ENCODE measurements at places on chromosomes 2 and 18. TPM values are rescaled to one million over a fixed set of nuclear protein-coding genes. Genes with fewer than 3 reads are reported as not detected.
A peak's percentile ranks its signal among the peaks of the same experiment; 100 is the strongest.

Gene ZNF385B
- total RNA-seq, result 5.3 TPM

DNA sequence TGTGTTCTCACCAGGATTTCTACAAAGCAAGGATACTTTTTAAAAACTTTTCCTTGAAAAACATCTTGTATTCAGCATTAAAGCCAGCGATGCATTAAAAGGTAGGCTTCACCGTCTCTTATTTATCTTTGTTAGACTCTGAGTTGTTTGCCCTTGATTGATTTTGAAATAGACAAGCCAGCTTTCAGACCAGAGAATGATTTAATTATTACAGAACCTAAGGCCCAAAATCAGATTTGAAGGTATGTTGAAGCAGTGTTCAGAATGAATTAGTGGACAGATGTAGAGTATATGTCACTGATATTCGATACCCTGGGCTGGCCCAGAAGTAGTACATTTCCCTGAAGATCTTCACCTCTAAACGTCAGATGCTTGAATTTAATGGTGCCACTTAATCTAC, 136.4 kb downstream of the THSD7B start:
- no peak for DNase-seq

GRCh38 chr2:32902986-32903385, 43.8 kb upstream of the LTBP1 start:
- no peak for DNase-seq

Gene RETREG2
- 75.7 TPM for total RNA-seq

GRCh38 chr2:8408560-8409460, 273.0 kb upstream of the ID2 start:
- DNase-seq, result no peak

DNA sequence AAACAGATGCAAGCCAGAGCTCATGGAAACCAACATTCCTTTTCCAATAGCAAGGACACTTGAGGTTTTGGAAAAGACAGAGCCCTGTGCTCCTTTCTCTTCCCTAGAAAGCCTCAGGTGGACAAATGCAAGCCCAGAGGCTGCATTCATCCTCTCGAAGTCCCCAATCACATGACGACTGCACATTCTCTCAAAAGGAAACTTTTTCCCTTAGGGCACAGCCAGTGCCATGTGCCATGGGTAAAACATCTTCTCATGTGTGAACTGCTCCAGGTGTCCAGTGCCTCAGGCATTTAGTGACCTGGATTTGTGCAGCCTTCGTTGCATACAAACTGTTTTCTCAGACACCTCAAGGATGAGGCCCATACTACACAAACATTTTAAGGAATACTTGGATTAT, 140.7 kb downstream of the LAMA1 start:
- DNase-seq, result no peak

- no peak for DNase-seq
These were observed 44.8 kb downstream of the TCF4 start for GRCh38 chr18:55543130-55543704.

DNA sequence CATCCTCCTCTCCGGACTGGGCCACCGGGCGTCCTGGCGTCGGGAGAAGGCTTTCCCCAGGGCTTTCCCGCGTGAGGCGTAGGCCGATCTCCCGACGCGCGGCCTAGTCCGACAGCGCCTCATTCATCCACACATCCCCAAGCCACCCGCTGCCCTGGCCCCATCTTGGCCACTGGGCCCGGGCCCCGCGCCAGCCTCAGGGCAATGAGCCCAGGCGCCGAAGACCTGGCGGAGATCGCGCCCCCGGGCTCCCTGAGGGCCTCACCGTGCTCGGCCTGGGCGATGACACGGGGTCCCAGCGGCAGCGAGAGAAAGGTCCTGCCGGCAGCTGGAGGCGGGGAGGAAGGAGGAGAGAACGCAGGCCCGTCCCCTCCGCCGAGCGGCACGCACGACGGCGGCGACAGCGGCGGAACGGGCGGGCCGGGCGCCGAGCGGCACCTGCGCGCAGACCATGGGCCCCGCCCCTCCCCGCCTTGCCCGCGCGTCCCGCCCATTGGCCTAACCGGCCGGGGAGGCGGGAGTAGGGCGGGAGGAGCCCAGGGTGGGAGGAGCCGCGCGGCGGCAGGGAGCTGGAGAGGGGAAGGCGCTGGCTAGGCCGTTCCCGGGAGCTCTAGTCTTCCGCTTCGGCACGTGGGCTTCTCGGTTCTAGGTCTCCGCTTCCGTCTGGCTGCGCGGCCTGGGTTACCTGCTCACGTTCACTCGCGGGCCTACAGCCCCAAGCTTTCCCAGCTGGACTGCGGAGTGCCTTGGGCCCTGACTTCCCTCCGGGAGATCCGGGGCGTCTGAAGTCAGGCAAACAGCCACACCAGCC, at the start of gene OLA1:
Gene OLA1, minus strand, starts transcription at position 346 of the 811 bp plus-strand sequence. CDS start 1,717 bp downstream, outside the sequence.
- peak; percentile 96 for DNase-seq

DNA sequence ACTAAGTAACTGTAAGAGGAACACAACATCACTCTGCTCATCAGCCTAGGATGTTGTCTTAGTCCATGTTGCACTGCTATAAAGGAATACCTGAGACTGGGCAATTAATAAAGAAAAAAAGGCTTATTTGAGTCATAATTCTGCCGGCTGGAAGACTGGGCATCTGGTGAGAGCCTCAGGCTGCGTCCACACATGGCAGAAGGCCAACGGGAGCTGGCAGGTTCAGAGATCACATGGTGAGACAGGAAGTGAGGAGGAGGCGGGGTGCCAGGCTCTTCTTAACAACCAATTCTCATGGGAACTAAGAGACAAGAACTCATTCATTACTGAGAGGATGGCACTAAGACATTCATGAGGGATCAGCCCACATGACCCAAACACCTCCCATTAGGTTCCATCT, 46.8 kb downstream of the EPG5 start:
- peak; percentile 77 for DNase-seq

Gene NLRC4
- total RNA-seq, result 3.1 TPM

GRCh38 chr18:74942319-74942910, 266.5 kb downstream of the PTGR3 start:
- DNase-seq, result no peak

GRCh38 chr2:115913921-115914320, 1471.5 kb downstream of the DPP10 start:
- DNase-seq, result no peak

- no peak for DNase-seq
These were observed 808.1 kb downstream of the RNF144A start for GRCh38 chr2:7725171-7725849.

GRCh38 chr2:101114268-101114783, 36.9 kb downstream of the TBC1D8 start:
- DNase-seq, result no peak

GRCh38 chr2:170411660-170412059, 233.7 kb downstream of the MYO3B start:
- no peak for DNase-seq

Gene NT5DC4
- total RNA-seq, result not detected

DNA sequence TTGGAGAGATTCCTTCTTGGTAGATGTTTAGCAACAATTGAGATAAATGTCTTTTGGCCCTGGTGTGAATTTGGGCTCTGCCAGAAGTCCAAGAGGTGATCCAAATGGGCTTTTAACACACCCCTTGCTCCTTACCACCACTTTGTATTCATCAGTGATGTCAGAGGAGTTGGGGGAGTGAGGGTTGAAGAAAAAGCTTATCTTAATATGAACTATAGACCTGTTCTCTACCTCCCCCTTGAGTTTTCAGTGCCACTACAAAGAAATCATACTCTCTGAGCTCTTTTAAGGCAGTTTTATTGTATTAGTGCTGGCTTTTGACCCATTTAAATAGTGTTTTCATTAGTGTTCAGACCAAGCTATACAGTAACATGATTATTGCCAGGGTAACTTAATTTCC, 229.1 kb downstream of the PHLPP1 start:
- no peak for DNase-seq

GRCh38 chr2:154710685-154711084, 12.2 kb downstream of the KCNJ3 start:
- DNase-seq, result no peak

Gene USP40
- 61.0 TPM for total RNA-seq

GRCh38 chr18:57207124-57207916, 60.4 kb downstream of the BOD1L2 start:
- DNase-seq, result no peak

DNA sequence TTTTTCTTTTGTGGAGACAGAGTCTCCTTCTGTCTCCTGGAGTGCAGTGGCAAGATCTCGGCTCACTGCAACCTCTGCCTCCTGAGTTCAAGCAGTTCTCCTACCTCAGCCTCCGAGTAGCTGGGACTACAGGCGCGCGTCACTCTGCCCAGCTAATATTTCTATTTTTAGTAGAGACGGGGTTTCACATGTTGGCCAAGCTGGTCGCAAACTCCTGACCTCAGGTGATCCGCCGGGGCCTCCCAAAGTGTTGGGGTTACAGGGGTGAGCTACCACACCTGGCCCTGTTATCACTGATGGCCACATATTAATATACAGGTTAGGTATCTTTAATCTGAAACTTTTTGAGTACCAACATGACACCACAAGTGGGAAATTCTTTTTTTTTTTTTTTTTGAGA, 3.4 kb downstream of the MRPL35 start:
- no peak for DNase-seq

- DNase-seq, result no peak
These were observed 95.4 kb downstream of the LAMA1 start for GRCh38 chr18:7021994-7022840.

DNA sequence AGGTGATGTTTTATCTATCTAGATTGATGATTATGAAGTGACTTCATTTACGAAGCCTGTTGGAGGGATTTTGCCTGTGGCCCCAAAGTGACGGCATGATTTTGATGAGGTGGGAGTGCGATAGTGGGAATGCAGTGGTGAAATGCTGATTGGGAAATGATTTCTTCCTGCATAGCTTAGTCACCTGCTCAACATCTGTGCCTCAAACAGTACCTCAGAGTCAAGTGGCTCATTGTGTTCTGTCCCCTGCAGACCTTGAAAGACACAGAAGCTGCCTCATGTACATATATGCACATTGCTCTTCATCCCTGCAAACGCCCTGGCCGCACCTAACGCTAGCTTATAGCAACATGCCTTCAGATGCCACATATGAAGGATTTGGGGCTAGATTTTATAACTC, 201.2 kb downstream of the TPGS2 start:
- no peak for DNase-seq

GRCh38 chr2:238915196-238915595, 67.3 kb downstream of the TWIST2 start:
- DNase-seq, result peak; percentile 34

GRCh38 chr2:68925295-68925896, 27.3 kb downstream of the GKN2 start:
- DNase-seq, result no peak

- no peak for DNase-seq
These were observed 200.6 kb upstream of the MEX3C start for GRCh38 chr18:51398104-51398503.

Gene TEKT4
- total RNA-seq, result not detected

DNA sequence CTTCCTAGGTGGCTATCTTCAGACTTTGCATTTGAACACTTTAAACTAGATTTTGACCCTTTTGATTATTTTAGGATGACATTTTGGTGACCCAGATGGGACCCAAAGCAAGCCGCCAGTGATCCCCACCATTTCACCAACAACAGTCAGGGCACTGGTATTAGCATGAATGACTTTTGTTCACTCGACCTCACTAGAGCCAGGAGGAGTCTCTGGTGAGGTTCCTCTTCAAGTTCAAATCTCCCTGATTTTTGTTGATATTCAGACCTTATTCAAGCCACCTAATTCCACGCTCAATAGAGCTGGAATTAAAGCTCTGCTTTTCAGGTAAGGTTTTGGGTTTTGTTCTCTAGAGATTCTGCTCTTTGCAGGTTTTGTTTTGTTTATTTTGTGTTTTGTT, 202.3 kb downstream of the MREG start:
- DNase-seq, result no peak

GRCh38 chr2:226680719-226681118, 118.9 kb downstream of the IRS1 start:
- no peak for DNase-seq

- no peak for DNase-seq
These were observed 28.5 kb downstream of the INPP4A start for GRCh38 chr2:98472961-98473746.

GRCh38 chr2:45469314-45470099, 141.6 kb downstream of the SRBD1 start:
- DNase-seq, result no peak

Gene MITD1
- total RNA-seq, result 34.5 TPM

Gene ADRA2B
- total RNA-seq, result 3.2 TPM

GRCh38 chr2:237665713-237666143, 38.3 kb downstream of the LRRFIP1 start:
- peak; percentile 51 for DNase-seq

DNA sequence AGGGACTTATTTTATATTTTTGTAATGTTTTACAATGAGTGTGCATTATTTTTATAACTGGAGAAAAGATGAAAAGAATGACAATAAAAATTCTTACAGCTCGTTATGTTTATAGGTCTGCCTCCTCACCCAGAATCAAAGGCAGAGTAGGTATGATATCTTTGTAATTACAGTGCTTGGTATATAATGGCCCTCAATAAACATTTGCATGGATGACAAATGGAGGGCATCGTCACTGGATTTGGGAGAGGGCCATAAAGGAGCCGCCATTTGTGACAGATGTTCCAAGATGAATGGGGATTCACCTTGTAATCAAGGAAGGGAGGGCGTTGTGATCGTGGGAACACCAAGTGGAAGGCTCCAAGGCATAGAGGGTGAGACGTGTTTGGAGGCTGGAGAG, 22.6 kb upstream of the GIGYF2 start:
- no peak for DNase-seq

- no peak for DNase-seq
These were observed 579 bp downstream of the STAT4 start for GRCh38 chr2:191150230-191150599.

- no peak for DNase-seq
These were observed 4.3 kb upstream of the TP53I3 start for GRCh38 chr2:24088821-24089359.

Gene ASTL
- total RNA-seq, result 0.31 TPM

DNA sequence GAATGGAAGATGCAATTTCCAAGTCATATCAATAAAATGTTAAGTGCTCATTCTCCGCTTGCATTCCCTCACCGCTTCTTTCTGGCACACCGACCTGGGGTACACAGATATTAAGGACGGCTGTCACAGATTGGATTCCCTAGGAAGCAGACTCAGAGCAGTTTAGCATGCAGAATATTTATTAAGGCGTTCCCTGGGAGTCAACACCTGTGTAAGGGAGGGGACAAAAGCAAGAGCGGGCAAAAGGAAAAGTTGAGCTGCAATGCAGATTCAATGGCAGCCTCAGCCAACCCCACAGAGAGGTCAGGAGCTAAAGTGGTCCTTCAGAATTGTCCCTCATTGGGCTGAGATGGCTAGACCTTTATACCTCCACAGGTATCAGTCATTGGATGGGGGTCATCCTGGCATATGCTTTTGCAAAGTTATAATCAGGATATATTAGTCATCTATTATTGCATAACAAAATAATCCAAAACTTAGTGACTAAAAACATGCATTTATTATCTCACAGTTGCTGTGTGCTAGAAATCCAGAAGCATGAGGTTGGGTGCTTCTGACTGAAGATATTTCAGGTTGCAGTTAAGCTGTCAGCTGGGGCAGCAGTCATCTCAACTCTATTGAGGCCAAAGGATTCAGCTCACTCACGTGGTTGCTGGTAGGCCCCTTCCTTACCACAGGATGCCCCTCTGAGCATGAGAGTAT, 27.0 kb upstream of the INO80D start:
- no peak for DNase-seq

GRCh38 chr2:231530099-231531011, at the start of gene NMUR1:
Gene NMUR1, minus strand, starts transcription at chr2:231530445. Its CDS starts 84 bp downstream, at chr2:231530361.
- peak; percentile 73 for DNase-seq
